ENCODE measurements at places on chromosomes 3 and 15. TPM values are rescaled to one million over a fixed set of nuclear protein-coding genes. Genes with fewer than 3 reads are reported as not detected.

DNA sequence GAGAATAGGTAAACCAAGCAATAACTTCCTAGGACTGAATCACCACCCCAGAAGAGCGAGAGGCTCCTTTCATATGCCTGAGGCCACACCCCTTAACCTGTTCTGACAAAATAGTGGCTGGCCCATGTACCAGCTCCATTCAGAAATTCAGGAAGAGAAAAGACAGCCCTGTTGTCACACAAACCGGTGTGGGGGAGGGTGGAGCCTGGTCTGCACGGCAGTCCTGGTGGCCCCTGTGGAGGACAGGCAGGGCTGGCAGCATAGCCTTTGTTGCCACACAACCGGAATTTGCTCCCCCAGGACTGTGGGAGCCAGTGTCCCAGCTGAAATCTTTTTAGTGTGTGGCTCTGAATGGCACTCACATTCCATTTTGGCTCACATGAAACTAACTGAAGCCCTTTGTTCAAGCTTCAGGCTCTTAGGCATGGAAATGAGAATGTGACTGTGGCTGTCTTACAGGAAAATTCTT, 23.8 kb downstream of the RLBP1 start:
- no peak for DNase-seq

GRCh38 chr3:89783341-89783927, 676.0 kb downstream of the EPHA3 start:
- DNase-seq = no peak

GRCh38 chr15:41501931-41502794, 8.5 kb downstream of the ITPKA start:
- DNase-seq = no peak

GRCh38 chr15:94538280-94538679, 306.9 kb downstream of the MCTP2 start:
- DNase-seq = no peak

GRCh38 chr3:76715426-76715825, 324.5 kb upstream of the ROBO2 start:
- no peak for DNase-seq

- DNase-seq = no peak
These were observed 36.7 kb downstream of the ZIC4 start for GRCh38 chr3:147369661-147370123.

The GOLGA6B gene
- not detected for total RNA-seq

The TMEM212 gene
- total RNA-seq = not detected

The TM4SF4 gene
- 1.7 TPM for total RNA-seq

The GUCA1C gene
- total RNA-seq = not detected

The RASGRF1 gene
- total RNA-seq = not detected

The SCAMP2 gene
- 108 TPM for total RNA-seq

Measured in mesenteric fat pad (tissue), 1 donor.